ENCODE measurements at places on chromosomes 1 and 21.

DNA sequence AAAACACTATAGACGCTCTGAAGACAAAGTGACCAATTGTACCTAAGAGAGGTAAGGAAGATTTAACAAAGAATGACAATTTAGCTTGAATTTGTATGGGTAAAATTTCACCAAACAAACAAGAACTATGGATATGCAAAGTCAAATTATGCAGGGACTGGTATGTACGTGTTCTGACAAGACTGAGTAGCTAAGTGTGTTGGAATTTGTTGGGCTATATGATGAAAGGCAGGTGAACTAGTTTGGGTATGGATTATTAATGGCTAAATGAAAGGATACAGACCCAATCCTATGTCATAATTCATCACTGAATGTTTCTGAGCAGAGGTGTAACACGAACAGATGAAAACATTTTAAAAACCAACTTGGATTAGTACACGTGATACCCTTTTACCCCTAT lies 7.6 kb downstream of the DNTTIP2 start:
- DNase-seq: no peak

DNA sequence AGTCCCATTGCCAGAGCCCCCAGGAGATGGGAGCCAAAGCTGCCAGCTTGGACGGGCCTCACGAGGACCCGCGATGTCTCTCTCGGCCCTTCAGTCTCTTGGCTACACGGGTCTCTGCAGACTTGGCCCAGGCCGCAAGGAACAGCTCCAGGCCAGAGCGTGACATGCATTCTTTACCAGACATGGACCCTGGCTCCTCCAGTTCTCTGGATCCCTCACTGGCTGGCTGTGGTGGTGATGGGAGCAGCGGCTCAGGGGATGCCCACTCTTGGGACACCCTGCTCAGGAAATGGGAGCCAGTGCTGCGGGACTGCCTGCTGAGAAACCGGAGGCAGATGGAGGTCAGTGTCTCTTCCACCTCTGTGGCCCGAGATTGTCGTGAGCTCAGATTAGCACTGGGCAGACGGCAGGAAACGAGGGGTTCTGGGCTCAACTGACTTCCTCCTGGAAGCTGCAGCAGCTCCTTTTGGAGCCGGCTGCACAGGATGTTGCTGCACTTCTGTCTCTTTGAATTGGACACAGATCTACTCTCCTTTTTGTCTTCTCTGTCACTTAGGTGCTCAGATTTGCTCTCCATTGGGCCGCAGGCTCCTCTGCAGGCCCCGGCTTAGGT lies 68.0 kb downstream of the DISC1 start:
- no peak for DNase-seq

GRCh38 chr1:23209770-23210169 lies 7.5 kb downstream of the HTR1D start:
- DNase-seq: no peak

GRCh38 chr1:17206196-17206595 lies 1.3 kb downstream of the PADI1 start:
- no peak for DNase-seq

GRCh38 chr1:36166938-36167905 lies 11.3 kb downstream of the MAP7D1 start:
- DNase-seq: no peak

- no peak for DNase-seq
These were observed 23.2 kb downstream of the ITGB2 start for GRCh38 chr21:44897326-44898010.

DNA sequence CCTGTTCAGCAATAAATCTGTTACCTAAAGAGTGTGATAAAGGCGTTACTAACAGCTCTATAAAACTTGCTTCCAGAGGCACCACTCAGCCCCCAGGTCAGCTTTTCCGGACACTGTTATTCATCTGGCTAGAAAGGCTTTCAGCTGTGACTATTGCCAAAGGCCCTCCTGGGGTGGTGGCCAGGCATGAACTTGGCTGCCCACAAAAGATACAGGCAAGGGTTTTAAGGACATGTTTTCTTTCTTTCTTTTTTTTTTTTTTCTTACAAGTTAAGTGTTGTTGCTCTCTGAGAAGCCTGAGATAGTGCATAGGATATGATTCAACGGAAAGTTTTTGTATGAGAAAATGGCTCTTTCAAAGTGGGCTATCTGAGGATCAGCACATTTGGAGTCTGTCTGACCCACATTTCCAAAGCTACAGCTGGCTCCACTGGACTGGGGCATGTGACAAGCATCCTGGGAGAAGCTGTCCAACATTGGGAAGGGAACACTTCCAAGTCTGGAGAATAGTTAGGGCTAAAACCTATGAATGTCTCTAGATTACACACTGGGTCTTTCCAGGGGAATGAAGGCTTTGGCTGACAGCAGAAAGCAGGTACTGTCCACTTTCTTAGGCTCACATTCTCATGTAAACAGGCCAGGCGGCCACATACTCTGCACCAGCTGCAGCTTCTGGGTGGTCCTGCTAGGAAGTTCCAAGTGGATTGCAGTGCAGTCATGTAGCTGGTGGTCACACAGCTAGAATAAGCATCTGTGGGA lies 639.7 kb downstream of the LMO4 start:
- DNase-seq: no peak

GRCh38 chr1:171623651-171624331 lies 1.7 kb downstream of the MYOCOS start:
- no peak for DNase-seq

DNA sequence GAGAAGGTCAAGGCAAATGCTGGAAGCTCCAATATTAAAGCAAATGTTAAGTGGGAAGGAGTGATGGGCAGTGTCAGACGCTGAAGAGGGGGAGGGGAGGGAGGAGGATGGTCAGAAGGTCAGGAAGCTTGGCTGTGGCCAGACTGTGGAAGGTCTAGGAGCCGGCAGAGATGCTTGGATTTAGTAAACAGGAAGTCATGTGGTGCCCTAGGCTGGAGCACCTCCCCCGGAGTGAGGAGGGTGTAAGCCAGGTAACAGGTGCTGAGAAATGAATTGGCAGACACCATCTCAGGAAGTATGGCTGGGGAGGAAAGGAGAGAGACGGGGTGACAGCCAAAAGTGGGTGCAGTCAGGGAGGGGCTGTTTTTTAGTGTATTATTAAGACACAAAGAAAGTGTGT lies 17.7 kb downstream of the CSMD2 start:
- DNase-seq: no peak

DNA sequence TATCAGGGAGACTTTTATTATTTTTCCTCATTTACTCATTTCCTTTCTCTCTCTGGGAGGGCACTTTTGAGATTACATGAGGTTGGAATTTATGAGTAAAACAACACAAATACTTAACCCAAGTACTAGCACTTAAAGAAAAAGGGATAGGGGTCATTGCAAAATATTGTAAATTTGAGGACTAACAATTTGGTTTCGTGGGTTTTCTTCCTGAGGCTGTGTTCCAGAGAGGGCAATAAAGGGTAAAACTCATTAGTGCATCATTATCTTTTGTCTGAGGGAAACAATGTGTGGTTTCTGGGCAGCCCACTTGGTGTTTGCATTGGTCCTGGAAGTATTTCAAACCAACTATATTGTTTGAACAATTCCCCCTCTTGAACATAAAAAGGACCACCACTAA lies 96.5 kb downstream of the GREM2 start:
- no peak for DNase-seq

- no peak for DNase-seq
These were observed 660.1 kb upstream of the CAMK1G start for GRCh38 chr1:208923456-208923855.

- DNase-seq: no peak
These were observed 296.5 kb downstream of the SIPA1L2 start for GRCh38 chr1:232333419-232333767.

- no peak for DNase-seq
These were observed 201.1 kb upstream of the PROX1 start for GRCh38 chr1:213786683-213787082.

DNA sequence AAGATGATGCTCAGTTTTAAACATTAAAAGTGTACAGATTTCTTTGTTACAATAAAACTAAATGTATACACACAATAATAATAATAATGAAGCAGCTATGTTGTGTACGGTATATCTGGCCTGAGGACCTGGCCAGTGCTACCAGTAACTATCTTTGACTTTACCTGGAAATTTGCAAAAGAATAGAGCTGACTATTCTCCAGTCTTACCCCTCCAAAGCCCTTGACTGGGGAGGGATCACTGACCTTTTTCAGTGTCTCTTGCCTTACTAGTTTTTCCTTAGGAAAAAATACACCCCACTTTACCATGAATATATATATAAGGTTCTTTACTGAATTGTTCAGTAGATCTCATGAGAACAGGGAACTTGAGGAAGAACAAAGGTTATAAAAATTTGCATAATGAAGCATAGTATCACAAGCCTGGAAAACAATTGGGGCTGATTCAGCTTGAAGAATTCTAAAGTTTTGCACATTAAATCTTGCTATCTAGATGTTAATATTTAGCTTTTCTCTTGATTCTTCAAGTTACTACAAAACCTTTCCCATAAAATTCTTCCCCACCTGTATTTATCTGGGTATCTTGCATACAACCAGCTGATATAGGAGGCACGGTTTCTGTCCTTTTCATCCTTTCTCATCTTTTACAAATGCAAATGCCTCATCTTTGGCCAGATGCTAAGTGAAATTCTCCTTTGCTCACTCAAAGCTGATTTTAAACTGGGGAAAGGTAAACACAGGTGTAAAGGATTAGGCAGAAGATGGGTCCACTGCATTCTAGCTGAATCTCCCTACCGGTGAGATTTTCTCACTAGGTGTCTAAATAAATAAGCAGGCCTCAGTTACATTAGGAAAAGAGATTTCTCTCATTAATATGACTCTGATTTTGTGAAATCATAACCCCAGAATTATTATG lies 25.0 kb upstream of the SLAMF1 start:
- no peak for DNase-seq

DNA sequence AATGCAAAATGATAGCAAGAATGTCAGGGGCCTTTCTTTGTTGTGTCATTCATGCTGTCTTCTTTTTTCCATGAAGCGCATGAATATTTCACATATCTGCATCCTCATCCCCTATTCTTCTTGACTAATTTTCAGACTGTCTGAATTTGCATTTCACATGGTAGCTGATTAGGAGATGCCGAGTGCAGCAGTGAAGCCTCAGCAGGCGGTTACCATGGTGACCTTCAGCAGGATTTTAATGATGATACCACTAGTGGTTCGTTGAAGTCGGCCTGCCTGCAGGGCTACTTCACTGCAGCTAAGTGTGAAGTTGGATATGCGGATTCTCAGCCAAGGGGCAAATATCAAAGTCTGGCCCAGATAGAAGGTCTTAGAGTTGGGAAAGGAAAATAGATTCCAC lies 141.8 kb downstream of the NEK7 start:
- no peak for DNase-seq

GRCh38 chr1:117678246-117678977 lies 72.6 kb downstream of the TENT5C start:
- DNase-seq: no peak

- DNase-seq: no peak
These were observed 34.0 kb upstream of the EDN2 start for GRCh38 chr1:41518471-41518870.

- DNase-seq: no peak
These were observed 103.8 kb upstream of the ARHGEF16 start for GRCh38 chr1:3350506-3351261.

- no peak for DNase-seq
These were observed 7.2 kb upstream of the FBXO28 start for GRCh38 chr1:224106568-224107281.

- DNase-seq: no peak
These were observed 446.0 kb downstream of the MATN1 start for GRCh38 chr1:30277415-30277814.

GRCh38 chr21:45078877-45079281 lies 4.5 kb downstream of the ADARB1 start:
- peak; percentile 73 for DNase-seq

DNA sequence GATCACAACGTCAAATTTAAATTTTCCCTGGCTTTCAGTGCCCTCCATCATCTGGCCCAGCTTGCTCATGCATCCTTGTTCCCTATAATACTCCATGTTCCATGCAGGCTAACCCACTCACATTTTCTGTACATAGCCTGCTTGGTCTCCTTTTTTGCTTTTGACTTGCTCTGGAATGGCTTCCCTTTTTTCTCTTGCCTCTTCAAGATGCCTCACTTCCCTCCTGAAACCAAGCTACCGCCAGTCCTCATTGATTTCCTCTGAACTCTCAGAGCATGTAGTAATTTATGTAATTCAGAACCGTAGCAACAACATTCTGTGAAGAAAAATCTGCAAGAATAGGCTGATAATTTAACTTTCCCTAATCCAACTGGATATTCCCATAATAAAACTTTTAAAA lies 10.3 kb downstream of the CAP1 start:
- no peak for DNase-seq

- DNase-seq: no peak
These were observed 63.0 kb downstream of the DISP3 start for GRCh38 chr1:11541956-11542355.

DNA sequence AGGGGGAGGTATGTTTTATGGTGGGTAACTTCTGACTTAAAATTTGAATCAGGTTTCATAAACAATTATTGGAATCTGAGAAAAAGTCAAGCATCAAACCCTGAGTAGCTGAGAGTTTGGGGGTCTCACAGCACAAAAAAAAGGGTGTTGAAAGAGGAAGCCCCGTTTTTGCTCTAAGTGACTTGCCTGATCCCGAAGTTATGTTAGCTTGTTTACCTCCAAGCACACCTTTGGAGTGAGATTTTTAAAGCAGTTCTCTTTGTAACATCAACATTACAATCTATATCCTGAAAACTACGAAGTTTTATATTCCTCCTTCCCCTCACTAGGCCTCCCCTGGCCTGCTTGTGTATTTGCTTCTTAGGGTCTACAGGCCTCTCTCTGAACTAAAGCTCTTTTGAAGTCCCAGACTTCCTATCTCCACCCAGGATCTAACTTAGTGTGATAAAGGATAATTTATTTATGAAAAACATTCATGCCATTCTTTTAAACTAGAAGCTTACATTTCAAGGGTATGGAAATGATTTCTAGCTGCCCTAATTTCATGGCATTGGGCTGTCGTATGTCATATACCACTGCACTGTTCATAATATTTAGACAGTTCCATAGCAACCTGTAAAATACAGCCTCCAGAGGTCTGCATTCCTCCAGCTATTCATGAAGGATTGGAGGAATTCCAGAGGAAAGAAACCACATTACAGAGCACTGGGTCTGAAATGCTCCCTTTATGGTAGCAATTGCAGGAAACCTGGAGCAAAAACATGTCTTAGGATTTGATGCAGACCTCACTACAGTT lies 36.1 kb upstream of the RGS1 start:
- DNase-seq: no peak

DNA sequence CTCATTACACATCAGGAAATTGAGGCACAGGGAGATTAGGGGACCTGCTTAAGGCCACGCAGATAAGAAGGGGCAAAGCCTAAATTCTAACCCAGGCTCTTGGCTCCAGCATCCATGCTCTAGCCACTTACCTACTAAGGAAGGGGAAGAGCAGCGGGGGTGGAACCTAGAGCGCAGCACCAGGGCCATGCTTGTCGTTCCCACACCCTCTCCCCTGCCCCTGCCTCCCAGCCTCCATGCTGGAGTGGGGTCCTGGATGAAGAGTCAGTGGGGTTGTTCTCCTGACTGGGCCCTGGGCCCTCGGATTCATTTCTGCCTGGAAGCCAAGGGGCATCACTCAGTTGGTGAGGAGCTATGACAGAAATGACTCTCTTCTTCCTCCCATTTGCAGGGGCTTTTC lies 133.3 kb downstream of the FOXD2 start:
- no peak for DNase-seq

GRCh38 chr1:19749685-19750084 lies 50.0 kb downstream of the TMCO4 start:
- DNase-seq: no peak
